ENCODE measurements at places on chromosomes 11 and 22.

DNA sequence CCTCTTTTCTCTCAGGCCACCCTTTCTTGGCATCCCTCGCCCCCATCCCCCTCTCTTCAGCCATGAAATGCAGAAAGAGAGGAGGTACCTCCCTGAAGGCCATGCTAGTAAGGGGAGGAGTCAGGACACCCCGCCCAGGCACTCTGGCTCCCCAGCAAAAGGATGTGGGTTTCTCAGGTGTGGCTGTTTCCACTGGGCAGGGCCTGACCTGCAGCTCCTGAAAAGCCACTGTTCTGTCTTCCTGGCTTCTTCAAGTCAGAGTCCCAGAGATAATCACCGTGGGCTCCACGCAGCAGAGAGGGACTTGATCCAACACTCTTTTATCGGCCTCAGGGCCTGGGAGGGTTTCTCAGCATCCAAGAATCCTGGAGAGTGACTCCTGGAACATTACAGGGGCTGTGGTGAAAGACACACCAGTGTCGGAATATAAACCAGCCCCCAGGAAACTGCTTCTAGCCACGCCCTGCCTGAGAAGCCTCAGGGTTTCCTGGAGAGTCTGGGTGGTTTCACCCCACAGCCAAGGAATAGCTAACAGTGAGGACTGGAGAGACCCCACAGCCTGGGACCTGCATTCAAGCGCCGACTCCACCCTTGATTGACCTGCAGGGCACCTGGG lies 45.7 kb upstream of the TSPAN18 start:
- no peak for DNase-seq

DNA sequence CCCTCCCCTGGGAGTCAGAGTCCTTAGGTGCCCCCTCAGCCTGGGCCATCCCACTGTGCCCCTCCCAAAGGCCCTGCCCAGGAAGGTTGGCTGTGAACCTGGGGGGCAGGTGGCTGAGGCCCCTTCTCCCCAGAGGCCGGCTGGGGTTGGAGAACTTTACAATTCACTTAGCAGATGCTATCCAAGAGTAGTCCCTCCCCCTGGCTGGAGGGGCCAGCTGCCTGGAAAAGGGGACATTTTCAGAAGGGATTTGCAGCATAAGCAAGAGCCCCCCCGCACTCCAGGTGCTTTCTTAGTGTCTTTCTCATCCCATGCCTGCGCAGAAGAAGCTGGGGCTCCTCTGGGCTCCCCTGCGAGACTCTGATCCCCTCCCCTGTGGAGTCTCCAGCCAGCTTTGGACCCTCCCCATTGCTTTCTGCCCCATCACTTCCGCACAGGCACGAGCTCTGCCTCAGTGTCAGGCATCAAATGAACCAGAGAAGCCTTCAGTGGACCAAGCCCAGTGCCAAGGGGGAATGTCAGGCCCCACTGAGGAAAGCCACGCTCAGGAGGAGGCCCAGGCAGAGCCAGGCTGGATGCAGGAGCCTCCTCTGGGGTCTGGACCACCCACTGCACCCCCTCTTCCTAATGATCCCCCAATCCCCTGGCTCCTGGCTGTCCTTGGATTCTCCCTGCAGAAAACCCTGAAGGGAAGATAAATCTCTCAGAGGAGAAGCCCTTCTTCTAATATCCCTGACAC lies 3.7 kb downstream of the SSTR3 start:
- no peak for DNase-seq

GRCh38 chr11:46903846-46904245 lies 14.5 kb downstream of the LRP4 start:
- no peak for DNase-seq

GRCh38 chr11:57681168-57681567 lies 13.3 kb downstream of the ZDHHC5 start:
- no peak for DNase-seq

- DNase-seq: no peak
These were observed 26.0 kb downstream of the MAPK1 start for GRCh38 chr22:21841422-21841821.

- no peak for DNase-seq
These were observed 38.2 kb downstream of the BRD1 start for GRCh38 chr22:49789289-49790141.

DNA sequence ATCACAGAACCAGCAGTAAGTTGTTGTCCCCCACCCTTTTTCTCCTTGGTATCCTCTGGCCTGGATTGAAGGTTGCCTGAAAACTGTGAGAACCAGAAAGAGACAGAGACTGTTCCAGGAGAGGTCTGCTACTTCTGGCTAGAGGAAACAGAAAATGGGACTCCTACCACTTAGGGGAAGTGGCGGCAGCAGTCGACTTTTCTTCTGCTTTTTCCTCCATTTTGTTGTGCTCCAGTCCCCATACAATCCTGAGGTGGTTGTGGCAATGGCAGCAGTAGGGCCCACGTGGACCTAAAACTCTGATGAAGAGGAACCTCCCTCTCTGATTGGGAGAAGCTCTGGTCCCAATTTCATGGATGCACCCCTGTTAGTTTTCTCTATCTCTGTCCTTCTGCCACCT lies 76.0 kb upstream of the SORL1 start:
- DNase-seq: no peak

DNA sequence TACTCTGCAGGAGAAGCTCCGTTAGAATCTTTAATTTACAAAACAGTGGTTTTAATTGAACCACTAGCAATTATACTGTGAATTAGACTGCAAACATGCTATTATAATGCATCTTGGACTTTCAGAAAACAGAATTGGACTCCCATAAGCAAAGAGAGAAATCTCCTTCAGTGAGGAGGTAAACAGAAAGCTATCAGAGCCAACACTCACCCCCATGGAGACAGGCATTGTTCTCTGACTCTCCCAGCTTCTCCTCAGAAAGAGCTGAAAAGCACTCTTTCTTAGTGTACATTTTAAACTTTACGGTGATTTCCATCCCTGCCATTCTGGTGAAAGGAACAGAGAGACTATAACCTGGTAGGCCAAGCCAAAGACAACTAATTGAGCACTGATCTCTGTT lies 176.9 kb downstream of the GRIA4 start:
- DNase-seq: no peak

DNA sequence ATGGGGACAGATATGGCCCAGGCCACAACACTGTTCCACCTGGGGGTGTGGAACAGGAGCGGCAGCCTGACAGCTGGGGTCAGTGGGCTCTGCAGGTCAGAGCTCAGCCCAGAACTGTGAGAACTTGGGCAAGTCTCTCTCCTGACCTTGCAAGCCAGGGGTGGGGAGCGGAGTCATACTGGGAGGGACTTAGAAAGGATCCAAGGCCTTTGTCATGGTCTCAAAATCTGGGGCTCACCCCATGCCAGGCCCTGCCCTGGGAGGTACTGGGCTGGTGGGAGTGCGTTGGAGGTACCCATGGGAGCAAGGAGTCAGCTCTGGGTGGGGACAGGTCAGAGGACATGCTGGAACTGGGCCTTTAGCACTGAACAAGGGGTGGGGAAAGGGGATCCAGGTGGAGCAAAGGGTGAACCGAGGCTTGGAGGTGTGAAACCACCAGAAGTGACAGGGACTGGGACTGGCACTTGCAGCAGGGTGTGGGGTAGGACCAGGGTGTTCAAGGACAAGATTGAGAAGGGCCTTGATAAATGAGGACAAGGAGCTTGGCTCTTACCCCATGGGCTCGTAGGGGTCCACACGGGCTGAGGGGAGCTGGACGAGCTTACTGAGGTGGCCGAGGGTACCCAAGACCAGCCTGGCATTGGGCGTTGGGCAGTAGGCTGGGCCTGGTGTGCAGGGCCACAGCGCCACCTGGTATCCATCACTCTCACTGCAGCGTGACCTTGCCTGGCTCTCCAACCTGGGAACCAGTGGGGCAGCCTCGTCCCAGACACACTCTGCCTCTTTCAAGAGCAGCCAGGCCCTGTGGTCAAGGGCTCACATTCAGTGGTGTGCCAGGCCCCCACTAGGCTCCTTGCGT lies 7.4 kb upstream of the PMM1 start:
- DNase-seq: no peak

DNA sequence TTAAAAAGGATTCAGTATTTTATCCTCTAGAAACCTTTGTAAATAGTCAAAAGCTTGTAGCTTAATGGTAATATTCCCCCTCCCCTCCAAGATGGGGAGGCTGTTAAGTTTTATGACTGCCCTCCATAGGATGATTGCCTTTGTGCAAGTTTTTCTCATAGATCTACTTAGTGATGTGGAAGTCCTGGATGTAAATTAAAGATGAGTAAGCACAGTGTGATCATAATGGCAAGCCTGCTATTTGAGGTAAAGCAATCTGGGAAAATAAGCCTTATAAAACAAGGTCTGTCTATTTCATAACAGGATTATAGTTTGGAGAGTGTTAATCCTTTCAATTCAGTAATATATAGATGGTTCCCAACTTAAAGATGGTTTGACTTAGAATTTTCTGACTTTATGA lies 216.3 kb downstream of the DDX10 start:
- DNase-seq: no peak

GRCh38 chr11:120929664-120930154 lies 94.2 kb upstream of the TBCEL start:
- DNase-seq: no peak

DNA sequence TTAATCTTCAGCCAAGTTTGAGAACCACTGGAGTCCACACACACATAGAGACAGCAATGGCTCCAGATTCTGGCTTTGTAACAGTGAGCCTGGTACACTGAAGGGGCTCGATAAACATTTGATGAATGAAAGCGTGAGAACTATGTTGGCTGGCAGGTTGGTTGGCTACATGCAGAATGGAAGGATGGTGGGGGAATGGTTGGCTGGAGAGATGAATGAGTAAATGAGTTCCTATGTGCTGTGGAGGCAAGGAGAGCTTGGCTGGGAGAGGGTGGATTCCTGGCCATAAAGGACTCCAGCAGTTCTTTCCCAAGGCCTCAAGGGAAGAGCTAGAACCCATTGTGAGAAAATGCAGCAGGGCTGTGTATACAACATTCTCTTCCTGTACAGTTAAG lies 168.0 kb upstream of the NECTIN1 start:
- no peak for DNase-seq

DNA sequence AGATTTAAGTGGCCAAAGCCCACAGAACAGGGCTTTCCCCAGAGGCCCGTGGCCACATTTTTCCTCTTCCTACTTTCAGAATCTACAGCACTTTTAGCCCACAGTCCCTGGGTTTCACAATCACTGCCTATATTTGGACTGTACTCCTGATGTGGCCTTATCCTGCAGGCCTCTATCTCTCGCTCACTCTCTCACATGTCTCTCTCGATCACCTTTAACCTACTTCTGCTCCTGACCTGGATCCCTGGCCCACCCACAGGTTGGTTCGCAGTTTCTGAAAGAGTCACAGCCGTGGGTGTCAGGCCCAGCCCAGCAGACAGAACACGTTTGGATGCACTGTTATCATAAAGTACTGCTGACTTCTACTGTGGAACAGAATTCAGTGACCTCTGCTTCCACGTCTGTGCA lies 55.5 kb downstream of the LARGE1 start:
- DNase-seq: no peak

- no peak for DNase-seq
These were observed 1.4 kb upstream of the TBC1D22A start for GRCh38 chr22:46761017-46761416.

GRCh38 chr22:49608660-49609059 lies 219.0 kb downstream of the BRD1 start:
- DNase-seq: no peak

GRCh38 chr11:131561501-131561900 lies 191.1 kb downstream of the NTM start:
- no peak for DNase-seq

GRCh38 chr11:62554387-62555167 lies 8.0 kb upstream of the AHNAK start:
- DNase-seq: no peak

DNA sequence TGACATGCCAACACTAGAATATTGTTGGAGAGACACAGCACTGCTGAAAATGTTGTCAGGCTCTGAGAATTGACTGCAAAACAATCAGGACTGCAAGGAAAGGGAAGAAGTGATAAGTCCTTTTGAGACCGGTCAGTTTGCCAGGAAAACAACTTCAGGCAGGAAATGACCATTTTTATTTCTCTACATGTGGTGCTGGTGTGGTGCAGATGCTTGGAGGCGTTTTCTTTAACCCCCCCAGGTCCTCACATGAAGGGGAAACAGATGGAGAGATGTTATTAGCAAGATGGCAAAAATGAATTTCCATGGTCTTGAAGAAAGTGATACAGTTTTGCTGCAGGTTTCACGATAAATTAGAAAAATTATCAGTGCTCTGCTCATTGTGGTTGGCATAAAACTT lies 5.7 kb downstream of the AP2A2 start:
- no peak for DNase-seq

DNA sequence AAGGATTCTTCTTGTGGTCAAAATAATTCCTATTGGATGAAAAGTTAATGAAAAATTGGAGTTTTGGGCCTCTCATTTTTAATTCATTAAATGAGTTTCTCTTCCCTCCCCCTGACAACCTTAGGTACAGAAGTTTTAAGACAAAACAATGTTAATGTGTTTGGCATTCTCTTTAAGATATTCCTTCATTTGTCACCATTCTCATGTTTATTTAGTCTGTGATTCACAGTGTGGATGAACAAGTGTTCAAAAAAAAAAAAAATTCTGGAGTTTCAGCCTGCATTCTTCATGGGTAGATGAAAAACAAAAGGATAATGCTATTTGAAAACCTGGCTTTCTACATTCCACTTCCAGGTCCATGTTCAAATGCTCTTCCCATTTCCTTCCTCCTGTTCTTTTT lies 172.6 kb upstream of the LUZP2 start:
- DNase-seq: no peak

DNA sequence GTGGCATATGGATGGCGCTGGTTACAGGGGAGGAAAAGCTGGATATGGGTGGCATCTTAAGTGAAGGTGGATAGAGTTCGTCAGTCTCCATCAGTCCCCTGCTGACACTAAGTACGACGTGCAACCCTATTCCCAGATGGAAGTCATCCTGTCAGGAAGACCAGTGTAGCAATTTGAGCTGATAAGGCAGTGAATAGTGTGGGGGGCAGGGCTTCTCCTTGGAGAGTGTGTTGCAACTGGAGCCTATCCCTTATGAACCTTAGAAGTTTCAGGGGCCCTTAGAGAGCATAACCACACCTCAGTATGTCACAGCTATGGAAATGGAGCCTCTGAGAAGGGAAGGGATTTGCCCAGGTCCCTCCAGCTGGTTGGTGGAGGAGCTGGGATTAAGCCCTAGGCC lies 36.1 kb upstream of the ANKK1 start:
- DNase-seq: no peak

DNA sequence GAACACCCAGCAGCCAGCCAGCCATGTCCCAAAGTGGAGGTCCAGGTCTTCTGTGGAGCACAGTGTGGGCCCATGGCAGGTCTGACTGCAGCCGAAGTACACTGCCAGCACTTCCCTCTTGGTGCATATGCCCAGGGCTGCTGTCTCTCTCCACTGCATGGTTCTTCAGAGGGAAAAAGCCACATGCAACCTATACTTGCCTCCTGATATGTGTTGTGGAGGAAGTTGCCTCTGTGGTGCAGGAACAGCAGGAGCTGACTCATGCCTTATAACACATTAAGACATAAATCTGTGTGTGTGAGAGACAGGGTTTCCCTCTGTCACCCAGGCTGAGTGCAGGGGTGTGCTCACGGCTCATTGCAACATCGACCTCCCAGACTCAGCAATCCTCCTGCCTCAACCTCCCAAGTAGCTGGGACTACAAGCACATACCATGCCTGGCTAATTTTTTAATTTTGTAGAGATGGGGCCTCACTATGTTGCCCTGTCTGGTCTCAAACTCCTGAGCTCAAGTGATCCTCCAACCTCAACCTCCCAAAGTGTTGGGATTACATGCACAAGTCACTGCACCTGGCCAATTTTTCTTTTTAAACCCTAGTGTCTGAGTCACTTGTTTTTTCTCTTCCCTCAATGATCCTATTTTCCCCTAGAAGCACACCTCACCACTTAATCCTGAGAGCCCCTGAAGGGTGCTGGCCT lies 98.8 kb downstream of the MPPED2 start:
- no peak for DNase-seq
